ENCODE measurements at places on chromosomes 2 and 18.

- DNase-seq: peak; percentile 5
Measured at GRCh38 chr18:23924813-23925212, 89.7 kb upstream of the TTC39C start.

DNA sequence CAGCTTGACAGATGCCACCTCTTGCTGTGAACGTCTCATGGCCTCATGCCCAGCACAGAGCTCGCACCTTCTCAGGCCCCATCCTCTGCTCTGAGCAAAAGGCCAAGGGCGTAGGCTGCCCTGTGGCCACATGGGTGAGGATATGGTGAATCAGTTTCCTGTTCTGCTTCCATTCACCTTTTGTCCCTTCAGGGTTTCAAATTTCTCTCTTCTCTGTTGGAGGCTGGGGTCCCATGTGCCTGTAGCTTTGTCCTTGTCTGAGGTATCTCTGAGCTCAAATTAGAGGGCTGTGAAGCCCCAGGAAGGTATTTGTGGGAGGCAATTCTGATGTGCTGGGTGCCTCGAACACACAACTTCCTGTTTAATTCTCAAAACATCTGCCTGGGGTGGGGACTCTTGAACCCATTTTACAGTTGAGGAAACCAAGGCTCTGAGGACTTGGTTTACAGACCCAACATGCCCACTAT, 29.0 kb downstream of the ZAP70 start:
- peak; percentile 27 for DNase-seq

DNA sequence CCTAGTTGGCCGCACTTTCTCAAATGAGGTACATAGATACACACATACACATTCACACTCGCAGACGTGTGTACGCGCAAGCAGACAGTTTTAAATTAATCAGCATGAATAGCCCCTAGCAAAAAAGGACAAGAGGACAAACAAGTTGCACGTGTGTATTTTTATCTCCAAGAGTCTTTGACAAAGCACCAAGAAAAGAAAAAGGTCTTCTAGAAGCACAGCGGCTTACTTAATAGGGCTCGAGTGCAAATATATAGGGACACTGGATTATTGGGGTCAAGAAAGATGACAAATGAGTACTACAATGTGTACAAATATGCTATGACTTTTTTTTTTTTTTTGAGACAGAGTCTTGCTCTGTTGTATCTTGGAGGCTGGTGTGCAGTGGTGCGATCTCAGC, 1.7 kb upstream of the BCL2 start:
- DNase-seq: no peak

DNA sequence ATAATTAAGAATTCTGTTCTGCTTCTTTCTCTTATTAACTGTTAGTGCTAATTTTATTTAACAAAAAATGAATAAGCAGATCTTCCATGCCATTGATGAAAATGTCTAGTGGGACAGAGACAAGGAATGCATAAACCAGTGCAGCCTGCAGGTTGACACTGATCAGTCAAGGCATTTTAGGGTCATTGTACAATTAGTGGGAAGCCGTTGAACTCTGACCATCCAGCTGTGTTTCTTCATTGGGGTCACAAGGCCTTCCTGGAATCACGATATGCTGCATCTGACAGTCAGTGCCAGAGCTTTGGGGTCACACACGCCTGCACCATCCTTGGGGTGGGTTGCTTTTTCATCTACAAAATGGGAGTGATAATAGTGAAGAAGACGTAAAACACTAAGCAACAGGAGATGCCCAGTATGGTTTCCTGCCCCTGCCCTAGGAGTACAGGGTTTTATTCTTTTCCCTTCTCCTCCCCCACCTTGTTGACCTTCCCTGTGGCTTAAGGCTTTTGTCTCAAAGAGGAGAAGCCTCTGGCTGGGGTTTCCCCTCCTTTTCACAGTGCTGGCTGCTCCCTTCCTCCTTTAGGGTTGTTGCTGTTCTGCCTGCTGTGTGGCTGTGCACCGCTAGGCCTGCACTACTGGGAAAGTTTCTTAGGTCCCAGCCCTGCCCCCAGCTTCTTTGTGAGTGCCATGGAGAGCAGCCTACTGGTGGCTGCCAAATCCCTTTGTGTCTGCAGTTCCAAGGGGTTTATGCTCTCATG, 245.6 kb downstream of the TPGS2 start:
- peak; percentile 19 for DNase-seq
